ENCODE measurements at places on chromosomes 12 and 14. TPM values are rescaled to one million over a fixed set of nuclear protein-coding genes. Genes with fewer than 3 reads are reported as not detected.

The ARHGAP9 gene
- not detected for total RNA-seq

The LRCOL1 gene
- total RNA-seq, result not detected

The VWF gene
- 14.3 TPM for total RNA-seq

The MTA1 gene
- 70.3 TPM for total RNA-seq

The GARIN6 gene
- not detected for total RNA-seq

The TAS2R9 gene
- total RNA-seq, result not detected

The UBE3B gene
- 45.4 TPM for total RNA-seq

The MYO1A gene
- total RNA-seq, result not detected

The LIN52 gene
- total RNA-seq, result 4.6 TPM

The STYX gene
- total RNA-seq, result 16.7 TPM

The NTF3 gene
- total RNA-seq, result not detected

The FAM90A1 gene
- total RNA-seq, result 0.25 TPM

The TEX52 gene
- not detected for total RNA-seq

The PPP1R1A gene
- 0.54 TPM for total RNA-seq

Measured in cardiac ventricle fibroblast (primary cell).